COR-L47 (cell line): ENCODE measurements at places on chromosomes 3 and 15.

DNA sequence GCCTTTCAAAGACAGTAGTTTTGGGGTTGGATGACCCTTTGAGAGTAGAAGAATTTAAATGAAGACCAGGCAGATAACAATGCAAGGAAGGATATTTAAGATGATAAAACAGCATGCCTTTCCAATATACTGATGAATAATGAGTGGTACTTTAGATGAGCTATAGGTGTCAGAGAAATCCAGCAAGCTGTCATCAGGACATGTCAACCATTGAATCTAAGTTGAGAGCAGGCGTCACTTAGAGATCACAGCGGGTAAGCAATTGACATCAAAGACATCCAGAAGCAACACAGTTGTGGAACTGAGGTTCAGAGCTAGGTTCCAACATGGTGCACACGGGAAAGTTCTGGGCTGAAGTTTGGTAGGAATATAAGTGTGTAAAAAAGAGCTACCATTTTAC lies 25.0 kb downstream of the CCDC54 start:
- no peak for DNase-seq

GRCh38 chr3:197485143-197485542 lies 70.6 kb downstream of the BDH1 start:
- DNase-seq, result no peak

DNA sequence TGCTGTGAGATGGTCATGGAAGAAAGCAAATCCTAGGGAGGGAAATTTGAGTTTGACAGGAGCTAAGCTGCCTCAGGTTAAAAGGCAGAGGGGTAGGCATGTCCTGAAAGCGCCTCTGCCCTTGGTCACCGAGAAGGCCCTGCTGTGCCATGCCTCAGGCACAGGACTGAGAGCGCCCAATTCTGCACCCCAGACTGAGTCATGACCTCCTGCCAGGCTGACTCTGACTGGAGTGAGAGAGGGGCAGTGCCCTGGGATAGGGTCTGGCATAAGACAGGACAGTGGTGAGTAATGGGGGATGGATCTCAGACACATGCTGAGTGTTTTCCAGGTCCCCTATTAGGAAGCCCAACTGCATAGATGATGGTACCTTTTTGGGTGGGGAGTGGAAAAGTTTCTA lies 44.4 kb downstream of the EPHB1 start:
- DNase-seq, result no peak

DNA sequence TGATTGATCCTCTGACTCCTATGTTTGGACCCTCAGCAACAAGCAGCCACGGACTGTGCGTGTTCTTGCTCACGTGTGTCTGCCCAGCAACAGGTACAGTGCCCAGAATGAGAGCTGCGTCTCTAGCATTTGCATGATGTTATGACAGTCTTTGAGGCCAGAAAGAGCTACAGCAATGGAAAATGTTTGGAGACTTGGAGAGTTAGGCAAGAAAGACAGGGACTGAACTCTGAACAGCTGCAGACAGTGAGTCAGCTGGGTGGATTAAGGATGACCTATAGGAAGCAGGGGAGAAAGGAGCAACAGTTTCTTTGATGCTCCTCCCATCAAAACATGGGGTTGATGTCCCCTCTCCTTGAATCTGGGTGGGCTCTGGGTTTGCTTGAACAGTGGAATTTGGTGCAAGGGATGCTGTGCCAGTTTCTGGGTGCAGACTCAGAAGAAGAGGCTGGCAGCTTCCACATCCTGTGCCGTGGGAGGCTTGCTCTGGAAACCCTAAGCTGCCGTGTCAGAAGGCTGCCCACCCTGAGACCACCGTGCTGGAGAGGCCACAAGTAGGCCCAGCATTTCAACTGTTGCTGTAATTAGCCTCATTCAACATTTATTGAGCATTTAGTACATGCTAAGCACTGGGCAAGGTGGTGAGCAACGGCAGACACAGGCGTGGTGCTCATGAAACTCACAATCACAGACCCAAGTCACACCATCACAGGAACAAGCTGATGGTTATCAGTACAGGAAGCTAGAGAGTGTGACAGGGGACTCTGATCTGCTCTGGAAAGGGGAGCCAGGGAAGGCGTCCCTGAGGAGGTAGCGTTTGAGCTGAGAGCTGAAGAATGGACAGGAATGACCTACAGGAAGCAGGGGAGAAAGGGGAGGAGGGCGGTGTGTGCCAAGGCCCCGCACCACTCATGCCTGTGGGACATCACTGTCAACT lies 21.7 kb downstream of the CCR9 start:
- no peak for DNase-seq

DNA sequence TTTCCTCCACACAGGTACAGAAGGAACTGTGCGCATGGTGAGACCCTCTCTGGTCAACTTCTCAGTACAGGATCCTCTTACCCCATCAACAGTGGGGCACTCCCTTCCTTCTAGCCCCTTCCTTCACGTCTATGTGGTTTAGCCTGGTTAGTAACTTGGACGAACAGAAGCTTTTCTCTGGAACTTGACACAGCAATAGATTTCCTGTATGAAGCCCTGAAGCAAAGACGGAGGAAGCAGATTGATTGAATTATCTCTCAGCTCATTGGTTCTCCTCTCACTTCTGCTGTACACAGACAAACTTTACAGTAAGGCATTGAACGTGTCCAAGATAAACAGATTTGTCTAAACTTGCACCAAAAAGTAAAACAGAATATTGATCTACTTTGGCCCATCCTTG lies at the start of gene CD200R1:
Gene CD200R1 (minus strand): TSS at position 210 of the 400 bp plus-strand sequence. CDS start 246 bp downstream, outside the sequence.
- no peak for DNase-seq

DNA sequence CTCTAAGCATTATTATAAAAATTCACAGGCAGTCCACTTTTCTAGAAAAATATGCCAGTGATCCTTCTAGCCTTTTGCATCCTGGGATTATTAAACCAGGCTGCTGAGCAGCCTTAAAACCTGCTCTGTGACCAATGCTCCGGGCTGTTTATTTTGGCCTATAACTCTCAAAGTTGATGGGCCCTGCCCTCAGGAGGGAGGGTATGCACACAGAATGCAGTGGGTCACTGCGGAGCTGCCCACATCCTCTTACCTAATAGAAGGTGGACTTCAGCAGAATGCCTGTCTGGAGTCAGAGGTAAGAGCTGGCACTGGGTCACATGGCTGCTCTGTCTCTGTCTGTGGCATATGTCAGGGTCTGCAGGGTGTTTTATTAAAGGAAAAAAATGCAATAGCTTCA lies 26.0 kb downstream of the CPNE4 start:
- no peak for DNase-seq

GRCh38 chr15:99447497-99448371 lies 118.0 kb upstream of the MEF2A start:
- peak; percentile 42 for DNase-seq

DNA sequence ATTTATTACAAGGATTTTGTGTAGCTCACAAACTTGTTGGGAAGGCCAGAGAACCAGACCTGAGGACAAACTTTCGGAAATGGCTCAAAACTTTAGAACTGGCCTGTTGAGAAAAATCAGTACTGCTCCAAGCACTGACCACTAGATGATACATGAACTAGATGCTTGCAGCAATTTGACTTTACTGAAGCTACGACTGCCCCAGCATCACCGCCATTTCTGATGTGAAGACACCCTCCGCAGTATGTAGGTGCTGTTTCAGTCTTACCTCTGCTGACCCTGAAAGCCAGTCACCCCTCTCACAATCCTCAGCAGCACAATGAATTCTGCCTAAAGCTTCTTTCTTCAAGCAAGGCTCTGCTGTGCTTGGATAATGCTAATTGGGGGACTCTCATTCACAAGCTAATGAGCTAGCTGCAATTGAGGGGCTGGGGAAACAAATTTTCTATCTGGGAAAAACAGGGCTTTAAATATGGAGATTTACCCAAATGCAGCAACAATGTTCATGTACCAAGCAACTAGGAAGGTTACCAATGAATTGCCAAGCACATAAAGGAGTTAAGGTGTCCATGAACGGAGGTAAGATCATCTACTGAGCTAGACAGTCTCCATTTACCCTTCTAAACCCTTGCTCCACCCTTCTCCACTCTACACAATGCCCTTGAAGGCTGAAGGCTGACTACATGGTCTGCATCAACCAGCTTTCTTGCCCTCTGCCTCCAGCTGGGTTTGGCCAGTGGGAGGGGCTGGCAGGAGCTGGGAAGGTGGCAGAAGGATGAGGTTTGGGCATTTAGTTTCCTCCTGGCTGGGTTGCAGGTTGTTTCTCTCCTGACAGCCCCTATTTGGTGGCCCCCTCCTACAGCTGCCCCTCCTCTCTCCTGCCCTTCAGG lies 53.2 kb upstream of the FSTL1 start:
- DNase-seq, result no peak

DNA sequence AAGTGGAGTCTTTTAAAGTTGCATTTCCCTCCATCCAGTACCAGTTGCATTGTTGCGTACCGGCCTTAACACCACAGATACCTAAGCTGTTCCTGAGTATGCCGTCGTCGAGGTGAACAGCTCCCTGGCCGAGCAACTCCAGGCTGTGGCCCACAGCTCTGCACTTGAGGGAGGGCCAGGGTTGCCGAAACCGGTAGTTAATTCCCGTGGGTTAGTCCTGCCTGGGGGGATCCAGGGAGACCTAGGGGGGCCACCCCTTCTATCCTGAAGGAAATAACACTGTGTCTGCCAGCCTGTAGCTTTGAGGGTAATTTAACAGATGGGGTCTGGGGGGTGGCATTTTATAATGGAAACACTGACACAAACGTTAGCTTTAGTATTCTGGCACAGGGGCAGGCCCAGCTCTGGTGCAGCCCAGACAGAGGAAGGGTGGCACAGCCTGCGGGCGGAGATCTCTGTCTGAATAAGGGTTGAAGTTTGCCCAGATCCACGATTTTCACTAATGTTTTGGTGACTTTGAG lies 60.8 kb downstream of the RGMA start:
- no peak for DNase-seq

GRCh38 chr3:187773233-187774184 lies 28.2 kb upstream of the BCL6 start:
- no peak for DNase-seq
